ENCODE measurements at places on chromosomes 11 and 22.

- H3K4me1 ChIP-seq: no peaks in the 10 kb centered on the region
- H3K27me3 ChIP-seq: no peaks in the 10 kb centered on the region
- H3K36me3 ChIP-seq: no peaks in the 10 kb centered on the region
- DNase-seq: no peak
- H3K27ac ChIP-seq: no peak overlapping the region
These were observed 326.1 kb upstream of the ANO5 start for GRCh38 chr11:21866781-21867180.

DNA sequence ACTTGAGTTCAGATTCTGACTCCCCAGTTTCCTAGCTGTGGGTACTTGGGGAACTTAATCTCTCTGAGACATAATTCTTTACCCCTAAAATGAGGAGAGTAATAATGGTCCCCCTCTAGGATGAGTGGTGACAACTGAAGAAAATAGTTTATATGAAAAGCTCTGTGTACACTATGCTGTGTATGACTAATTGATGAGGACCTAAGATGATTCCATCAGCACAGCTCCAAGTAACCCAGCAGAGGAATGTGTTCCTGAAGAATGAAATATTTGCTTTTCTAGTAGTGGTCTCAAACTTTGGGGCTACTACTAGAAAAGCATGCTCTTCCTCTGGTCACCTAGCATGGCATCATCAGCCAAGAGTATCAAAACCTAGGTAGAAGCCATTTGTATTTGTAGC, 217.3 kb upstream of the NARS2 start:
- H3K4me1 ChIP-seq: no peaks in the 10 kb centered on the region
- no peak overlapping the region for H3K27ac ChIP-seq
- no peak overlapping the region for H3K4me3 ChIP-seq

GRCh38 chr11:425301-425700, 10.5 kb upstream of the SIGIRR start:
- no peaks in the 10 kb centered on the region for H3K36me3 ChIP-seq
- H3K4me3 ChIP-seq: no peak overlapping the region
- H3K27me3 ChIP-seq: no peaks in the 10 kb centered on the region
- H3K4me1 ChIP-seq: no peaks in the 10 kb centered on the region

GRCh38 chr11:114034956-114035355, 24.6 kb upstream of the ZBTB16 start:
- no peak overlapping the region for H3K4me3 ChIP-seq
- no peaks in the 10 kb centered on the region for H3K36me3 ChIP-seq
- DNase-seq: no peak
- H3K27ac ChIP-seq: no peak overlapping the region
- no peaks in the 10 kb centered on the region for H3K27me3 ChIP-seq

GRCh38 chr11:65571940-65572339, 398 bp upstream of the FAM89B start:
- no peaks in the 10 kb centered on the region for H3K27me3 ChIP-seq
- H3K4me3 ChIP-seq: peak overlapping the region; percentile 78
- H3K27ac ChIP-seq: peak overlapping the region; percentile 87
- DNase-seq: no peak
- H3K4me1 ChIP-seq: peaks cover 45% of the 10 kb centered on the region

- DNase-seq: peak; percentile 68
- peak overlapping the region; percentile 29 for H3K4me3 ChIP-seq
- H3K36me3 ChIP-seq: no peaks in the 10 kb centered on the region
- peaks cover 5% of the 10 kb centered on the region for H3K4me1 ChIP-seq
- peaks cover 19% of the 10 kb centered on the region for H3K27me3 ChIP-seq
These were observed 4.1 kb upstream of the TBX1 start for GRCh38 chr22:19756288-19757128.

DNA sequence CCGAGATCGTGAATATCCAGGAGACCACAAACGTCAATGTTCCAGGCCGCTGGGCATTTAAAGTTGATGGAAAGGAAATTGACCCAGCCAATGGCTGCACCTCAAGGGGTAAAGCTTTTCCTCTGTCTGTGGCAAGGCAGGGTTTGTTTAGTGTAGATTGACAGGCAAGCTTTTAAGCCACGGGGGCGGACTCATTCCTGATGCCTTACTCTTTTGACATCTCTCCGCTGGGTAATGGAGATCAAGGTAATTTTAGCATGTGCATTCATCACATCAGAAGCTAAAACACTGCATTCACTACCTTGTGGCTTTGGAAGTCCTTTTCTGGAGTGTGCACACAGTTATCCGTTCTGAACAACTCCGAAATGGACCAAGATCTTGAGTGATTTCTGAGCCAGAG, 12.6 kb downstream of the TECTA start:
- no peaks in the 10 kb centered on the region for H3K27me3 ChIP-seq
- no peaks in the 10 kb centered on the region for H3K4me1 ChIP-seq
- no peak overlapping the region for H3K4me3 ChIP-seq
- no peak for DNase-seq

GRCh38 chr11:121241343-121242211, 51.0 kb upstream of the SC5D start:
- H3K36me3 ChIP-seq: no peaks in the 10 kb centered on the region
- no peak for DNase-seq
- no peak overlapping the region for H3K4me3 ChIP-seq
- H3K4me1 ChIP-seq: peaks cover 5% of the 10 kb centered on the region

- H3K4me1 ChIP-seq: peaks cover 11% of the 10 kb centered on the region
These were observed 66.0 kb upstream of the HORMAD2 start for GRCh38 chr22:30014244-30014643.

DNA sequence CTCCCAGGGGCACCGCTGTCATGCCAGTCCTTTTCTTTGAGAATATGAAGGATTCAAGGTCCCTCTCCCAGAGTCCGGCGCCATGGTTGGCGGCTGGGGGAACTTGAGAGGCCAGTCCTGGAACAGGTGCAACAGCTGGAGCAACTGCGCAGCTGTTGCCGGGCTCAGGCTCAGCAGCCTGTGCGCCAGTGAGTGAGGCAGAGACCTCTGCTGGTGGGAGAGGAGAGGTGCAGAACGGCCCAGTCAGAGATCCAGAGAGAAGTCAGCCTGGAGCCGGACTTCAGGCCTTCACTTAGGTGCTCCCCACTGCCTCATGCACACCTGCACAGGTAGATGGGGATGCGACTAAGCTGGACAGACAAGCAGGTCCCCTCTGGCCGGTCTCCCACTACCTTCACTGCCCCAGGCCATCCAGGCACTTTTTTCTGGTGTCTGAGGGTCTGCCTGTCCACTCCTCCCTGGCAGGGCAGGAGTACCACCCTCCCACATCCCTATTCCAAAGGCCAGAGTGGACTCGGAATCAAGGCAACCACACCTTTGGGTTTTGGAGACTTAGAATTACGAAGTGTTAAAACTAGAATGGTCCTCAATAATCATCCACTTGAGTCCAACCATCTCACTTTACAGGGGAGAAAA, 4.6 kb downstream of the CHRDL2 start:
- no peak overlapping the region for H3K27ac ChIP-seq
- no peak overlapping the region for H3K4me3 ChIP-seq
- peak; percentile 68 for DNase-seq
- no peaks in the 10 kb centered on the region for H3K36me3 ChIP-seq

GRCh38 chr11:113417428-113417827, 29.8 kb downstream of the ANKK1 start:
- DNase-seq: no peak
- H3K4me3 ChIP-seq: no peak overlapping the region
- H3K27ac ChIP-seq: no peak overlapping the region
- H3K36me3 ChIP-seq: no peaks in the 10 kb centered on the region
- H3K27me3 ChIP-seq: no peaks in the 10 kb centered on the region

- H3K4me3 ChIP-seq: no peak overlapping the region
- no peak for DNase-seq
- H3K36me3 ChIP-seq: no peaks in the 10 kb centered on the region
- no peak overlapping the region for H3K27ac ChIP-seq
- no peaks in the 10 kb centered on the region for H3K4me1 ChIP-seq
These were observed 24.8 kb upstream of the POU2AF2 start for GRCh38 chr11:111220721-111221120.

DNA sequence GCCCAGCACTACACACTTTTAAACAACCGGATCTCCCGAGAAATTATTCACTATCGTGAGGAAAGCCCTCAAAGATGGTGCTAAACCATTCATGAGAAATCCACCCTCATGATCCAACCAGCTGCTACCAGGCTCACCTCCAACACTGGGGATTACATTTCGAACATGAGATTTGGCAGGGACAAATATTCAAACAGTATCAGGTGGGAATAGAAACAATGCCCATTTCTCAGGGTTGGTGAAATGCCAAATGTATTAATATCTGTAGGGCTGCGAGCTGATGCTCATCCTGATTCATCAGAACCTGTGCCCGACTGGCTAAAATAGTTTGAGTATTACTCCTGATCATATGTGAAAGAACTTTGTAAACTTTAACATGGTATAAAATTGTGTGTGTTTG, 15.8 kb upstream of the PTPRJ start:
- no peaks in the 10 kb centered on the region for H3K4me1 ChIP-seq
- H3K27ac ChIP-seq: no peak overlapping the region
- DNase-seq: no peak
- H3K4me3 ChIP-seq: no peak overlapping the region
- H3K27me3 ChIP-seq: no peaks in the 10 kb centered on the region
- no peaks in the 10 kb centered on the region for H3K36me3 ChIP-seq

DNA sequence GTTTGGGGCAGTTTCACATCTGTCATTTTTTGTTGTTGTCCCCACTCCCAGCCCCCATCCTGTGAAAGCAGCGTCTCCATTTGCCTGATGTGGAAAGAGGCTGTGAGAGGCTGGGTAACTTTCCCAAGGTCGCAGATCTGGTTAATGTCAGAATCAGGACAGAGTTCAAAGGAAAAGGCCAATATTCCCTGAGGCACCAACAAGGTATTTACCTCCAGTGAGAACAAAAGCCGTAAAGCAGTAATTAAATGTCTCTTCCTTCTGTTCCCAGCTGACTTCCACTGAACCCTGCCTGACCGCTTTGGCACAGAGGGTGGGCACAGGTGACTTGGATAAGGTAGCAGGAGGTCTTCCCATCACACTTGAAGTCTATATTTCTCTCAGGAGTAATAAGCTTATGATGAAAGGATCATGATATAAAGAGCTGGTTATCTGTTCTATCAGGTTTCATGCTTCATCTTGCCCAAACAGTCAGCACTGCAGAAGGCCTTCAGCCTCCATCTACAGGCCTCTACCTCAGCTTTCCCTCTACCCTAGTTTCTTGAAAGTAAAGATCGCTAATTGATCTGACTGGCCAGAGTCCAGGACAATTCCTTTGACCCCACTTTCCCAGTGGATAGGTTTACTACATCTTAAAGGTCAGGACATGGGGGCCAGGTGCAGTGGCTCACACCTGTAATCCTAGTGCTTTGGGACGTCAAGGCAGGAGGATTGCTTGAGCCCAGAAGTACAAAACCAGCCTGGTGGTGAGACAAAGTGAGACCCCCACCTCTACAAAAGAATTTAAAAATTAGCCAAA, 9.4 kb downstream of the C11orf91 start:
- peaks cover 7% of the 10 kb centered on the region for H3K4me1 ChIP-seq
- no peaks in the 10 kb centered on the region for H3K36me3 ChIP-seq
- no peak for DNase-seq
- peak overlapping the region; percentile 54 for H3K27ac ChIP-seq
- no peaks in the 10 kb centered on the region for H3K27me3 ChIP-seq

DNA sequence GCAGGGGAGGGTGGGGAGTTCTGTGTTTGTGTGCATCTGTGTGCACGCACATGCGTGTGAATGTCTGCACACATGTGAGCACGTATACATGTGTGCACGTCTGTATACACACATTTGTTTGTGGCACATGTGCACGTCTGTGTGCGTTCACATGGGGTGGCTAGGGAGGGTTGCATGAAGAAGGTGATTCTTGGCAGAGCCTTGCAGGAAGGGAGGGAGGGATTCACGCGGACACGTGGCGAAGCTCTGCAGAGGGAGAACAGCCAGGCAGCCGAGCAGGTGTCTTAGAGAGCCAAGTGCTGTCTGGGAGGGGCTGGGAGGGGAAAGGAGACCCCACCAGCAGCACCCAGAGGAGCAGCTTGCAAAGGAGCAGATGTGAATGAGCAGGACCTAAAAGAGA, 372.1 kb downstream of the BRD1 start:
- H3K27ac ChIP-seq: no peak overlapping the region
- no peaks in the 10 kb centered on the region for H3K4me1 ChIP-seq
- no peak overlapping the region for H3K4me3 ChIP-seq
- no peak for DNase-seq
- H3K27me3 ChIP-seq: peaks cover 5% of the 10 kb centered on the region

- no peak for DNase-seq
- H3K4me3 ChIP-seq: no peak overlapping the region
- no peaks in the 10 kb centered on the region for H3K36me3 ChIP-seq
- no peaks in the 10 kb centered on the region for H3K27me3 ChIP-seq
- H3K27ac ChIP-seq: peak overlapping the region; percentile 28
- H3K4me1 ChIP-seq: no peaks in the 10 kb centered on the region
These were observed 83.8 kb downstream of the CCDC81 start for GRCh38 chr11:86458294-86459001.

DNA sequence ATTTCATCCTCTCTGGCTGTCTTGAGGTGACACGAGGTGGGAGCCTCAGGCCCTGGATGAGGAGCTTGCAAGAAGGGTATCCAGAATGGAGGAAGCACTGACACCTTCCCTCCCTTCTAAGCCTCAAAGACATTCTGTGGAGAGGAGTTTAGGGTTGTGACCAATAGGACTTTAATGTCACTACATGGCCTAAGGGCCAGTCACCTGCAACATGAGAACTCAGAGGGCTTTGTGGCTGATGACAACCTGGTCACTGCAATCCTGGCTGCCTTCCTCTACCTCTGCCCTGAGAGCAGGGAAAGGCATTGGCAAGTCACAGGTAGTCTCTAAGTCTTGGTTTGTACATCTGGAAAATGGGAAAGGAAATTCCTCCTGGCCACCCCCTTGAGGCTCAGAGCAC, 33.7 kb downstream of the PISD start:
- no peak overlapping the region for H3K4me3 ChIP-seq
- no peak for DNase-seq
- no peaks in the 10 kb centered on the region for H3K27me3 ChIP-seq
- peaks cover 19% of the 10 kb centered on the region for H3K4me1 ChIP-seq
- H3K36me3 ChIP-seq: no peaks in the 10 kb centered on the region
- no peak overlapping the region for H3K27ac ChIP-seq

DNA sequence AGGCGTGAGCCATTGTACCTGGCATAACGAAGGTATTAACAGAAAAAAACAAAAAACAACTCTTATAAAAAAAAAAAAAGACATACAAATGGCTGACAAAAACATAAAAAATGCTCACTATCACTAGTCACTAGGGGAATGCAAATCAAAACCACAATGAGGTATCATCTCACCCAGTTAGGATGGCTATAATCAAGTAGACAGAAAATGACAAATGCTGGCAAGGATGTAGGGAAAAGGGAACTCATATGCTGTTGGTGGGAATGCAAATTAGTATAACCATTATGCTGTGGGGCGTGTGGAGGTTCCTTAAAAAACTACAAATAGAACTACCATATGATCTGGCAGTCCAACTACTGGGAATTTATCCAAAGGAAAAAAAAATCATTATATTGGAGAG, 17.0 kb downstream of the THY1 start:
- no peak overlapping the region for H3K27ac ChIP-seq
- H3K4me3 ChIP-seq: no peak overlapping the region
- no peaks in the 10 kb centered on the region for H3K27me3 ChIP-seq
- no peaks in the 10 kb centered on the region for H3K4me1 ChIP-seq
- no peak for DNase-seq
- H3K36me3 ChIP-seq: no peaks in the 10 kb centered on the region

- H3K4me1 ChIP-seq: peaks cover 20% of the 10 kb centered on the region
- peak overlapping the region; percentile 92 for H3K4me3 ChIP-seq
- H3K27me3 ChIP-seq: no peaks in the 10 kb centered on the region
These were observed 1.4 kb downstream of the NUDT22 start for GRCh38 chr11:64227405-64227956.

GRCh38 chr11:60316317-60316716, 10.7 kb upstream of the MS4A6E start:
- DNase-seq: no peak
- H3K36me3 ChIP-seq: no peaks in the 10 kb centered on the region
- no peaks in the 10 kb centered on the region for H3K4me1 ChIP-seq
- H3K27me3 ChIP-seq: no peaks in the 10 kb centered on the region
- no peak overlapping the region for H3K27ac ChIP-seq
- no peak overlapping the region for H3K4me3 ChIP-seq

Data from prostate gland (tissue), 2 donors.